ENCODE measurements at places on chromosomes 7 and 10.

- DNase-seq = no peak
Measured at GRCh38 chr10:97737770-97738265, 890 bp downstream of the ZFYVE27 start.

DNA sequence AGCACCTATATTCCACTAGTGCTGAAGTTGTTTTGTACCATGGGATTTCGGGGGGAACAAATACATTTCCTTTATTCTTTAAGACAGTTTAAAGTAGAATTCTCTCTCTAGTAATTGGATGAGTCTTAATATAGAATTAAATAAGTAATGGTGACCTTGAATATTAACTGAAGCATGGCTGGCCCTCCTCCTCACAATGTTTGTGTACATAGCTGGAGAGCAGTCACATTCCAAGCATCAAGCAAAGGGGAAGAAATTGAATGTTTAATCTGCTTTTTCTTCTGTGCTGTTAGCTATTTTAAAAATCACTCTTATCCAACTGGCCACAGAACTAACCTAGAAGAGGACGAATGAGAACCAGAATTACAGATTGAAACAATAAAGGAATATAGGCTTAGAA, 906.9 kb downstream of the CCSER2 start:
- peak; percentile 52 for DNase-seq

GRCh38 chr10:117609095-117609795, 66.7 kb downstream of the EMX2 start:
- DNase-seq = peak; percentile 3

DNA sequence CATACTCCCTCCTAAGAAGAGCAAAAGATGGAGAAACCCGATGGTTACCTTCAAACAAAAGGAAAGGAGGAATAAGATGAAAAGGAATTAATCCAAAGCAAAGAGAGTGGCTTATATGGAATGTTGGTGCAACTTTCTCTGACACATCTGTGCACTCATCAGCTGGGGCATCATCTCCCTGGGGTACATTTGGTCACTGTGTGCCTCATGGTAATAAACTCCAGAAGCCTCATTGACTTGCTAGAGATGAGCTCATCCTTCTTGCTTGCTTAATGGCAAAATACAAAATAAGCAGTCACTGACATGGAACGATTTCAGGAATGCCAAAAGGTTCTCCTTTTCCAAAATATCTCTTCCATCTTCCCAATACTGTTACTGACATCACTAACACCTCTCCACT, 22.5 kb downstream of the CAV1 start:
- DNase-seq = no peak

- no peak for DNase-seq
Measured at GRCh38 chr7:74083928-74084721, 521 bp downstream of the LIMK1 start.

GRCh38 chr7:33711231-33712019, 193.9 kb upstream of the BMPER start:
- no peak for DNase-seq

DNA sequence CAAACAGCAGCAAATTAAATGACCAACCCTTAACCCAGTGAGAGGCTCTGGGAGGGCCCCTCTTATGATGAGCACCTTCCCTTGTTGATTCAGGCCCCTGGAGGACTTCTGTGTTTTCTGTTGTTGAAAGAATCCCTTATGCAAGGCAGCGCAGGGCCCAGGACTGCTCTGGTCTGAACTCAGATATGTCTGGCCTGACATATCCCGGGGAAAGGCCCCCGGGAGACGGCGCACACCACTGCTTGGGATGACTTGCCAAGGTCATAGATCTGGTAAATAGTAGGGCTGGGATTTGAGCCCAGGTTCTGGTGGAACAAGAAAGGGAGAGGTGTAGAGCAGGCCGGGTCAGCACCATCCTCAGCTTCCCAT, 124.0 kb downstream of the AOAH start:
- DNase-seq = peak; percentile 80

DNA sequence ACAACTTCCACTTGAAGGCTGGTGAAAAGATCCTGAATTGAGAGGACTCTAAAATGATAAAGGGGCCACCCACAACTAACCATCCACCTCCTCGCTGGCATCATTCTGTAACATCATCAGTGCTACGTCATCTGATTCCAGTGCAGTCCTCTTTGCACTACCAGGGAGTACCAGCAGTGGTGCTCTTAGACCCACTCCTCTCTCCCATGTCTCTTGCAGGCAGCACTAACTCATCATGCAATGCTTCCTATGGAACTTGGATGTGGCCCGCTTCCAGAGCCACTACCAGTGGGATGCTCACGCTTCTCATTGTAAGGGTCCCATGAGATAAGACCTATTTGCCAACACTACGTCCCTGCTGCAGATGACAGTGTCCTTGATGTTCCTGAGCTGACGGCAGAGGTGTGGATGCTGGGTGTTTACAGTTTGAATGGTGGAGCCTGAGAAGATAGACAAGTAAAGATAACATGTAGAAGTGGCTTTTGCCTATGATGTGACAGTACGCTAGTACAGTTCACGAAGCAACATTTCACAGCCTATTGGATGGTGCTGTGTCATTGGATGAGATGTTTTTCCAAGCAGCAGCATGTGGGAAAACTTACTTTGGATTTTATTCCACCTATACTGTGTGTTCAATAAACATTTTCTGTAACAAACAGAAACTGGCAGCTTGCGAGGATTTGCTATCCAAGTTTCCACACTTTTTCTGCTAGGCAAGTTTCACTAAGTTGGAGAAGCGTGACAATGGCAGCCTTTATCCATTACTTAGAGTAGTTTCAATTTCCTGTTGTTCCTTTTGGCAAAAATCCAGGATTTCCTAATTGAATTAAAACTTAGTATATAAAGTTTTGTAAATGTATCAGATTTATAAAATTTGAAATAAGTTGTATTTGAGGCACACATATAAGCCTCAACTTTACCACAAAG, 35.8 kb upstream of the COBL start:
- DNase-seq = no peak

DNA sequence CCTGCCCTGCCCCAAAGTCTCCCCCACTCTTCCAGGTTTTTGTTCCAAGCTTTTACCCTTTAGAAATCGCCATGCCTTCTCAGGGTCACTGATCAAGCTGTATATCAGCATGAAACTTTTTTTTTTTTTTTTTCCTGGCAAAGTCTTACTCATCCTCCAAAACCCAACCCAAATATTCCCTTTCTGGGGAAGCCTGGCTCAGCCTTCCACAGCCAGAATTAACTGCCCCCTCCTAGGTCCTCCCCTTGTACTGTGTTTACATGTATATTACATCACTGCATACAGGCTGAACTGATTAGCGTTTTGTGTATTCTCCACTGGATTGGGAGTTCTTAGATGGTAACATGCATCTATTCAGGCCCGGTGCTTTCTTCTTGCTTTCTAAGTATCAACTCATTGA, 4.6 kb upstream of the NOBOX start:
- DNase-seq = no peak

DNA sequence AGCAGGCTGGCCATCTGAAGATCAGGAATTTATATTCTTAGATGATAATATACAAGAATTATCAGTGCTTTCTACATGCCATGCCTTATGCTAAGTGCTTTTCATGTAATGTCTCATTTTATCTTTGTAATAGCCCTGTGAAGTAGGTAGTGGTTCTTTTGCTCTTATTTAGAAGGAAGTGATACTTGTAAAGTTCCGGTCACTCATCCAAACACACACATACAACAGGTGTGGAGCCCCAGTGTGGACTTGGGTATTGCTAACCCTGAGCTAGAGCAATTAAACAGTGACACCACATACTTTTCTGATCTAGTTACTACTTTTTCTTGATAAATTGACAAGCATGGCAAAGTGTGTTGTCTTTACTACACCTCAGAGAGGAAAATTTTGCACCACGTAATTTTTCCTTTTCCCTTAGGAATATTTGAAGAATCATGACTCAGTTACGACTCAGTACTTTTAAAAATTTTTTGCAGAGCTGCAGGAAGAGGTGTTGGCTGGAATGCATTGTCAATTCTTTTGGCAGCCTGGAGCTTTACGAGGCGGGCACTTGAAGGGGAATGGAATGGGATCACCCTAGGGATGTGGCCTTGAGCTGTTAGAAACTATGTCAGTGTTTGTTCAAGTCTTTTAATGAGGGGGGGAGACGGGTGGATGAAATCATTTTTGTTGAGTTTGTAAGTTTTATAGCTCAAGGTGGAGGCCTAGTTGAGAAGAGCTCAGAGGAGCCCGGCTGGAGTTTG, 212.5 kb upstream of the CELF2 start:
- DNase-seq = no peak

DNA sequence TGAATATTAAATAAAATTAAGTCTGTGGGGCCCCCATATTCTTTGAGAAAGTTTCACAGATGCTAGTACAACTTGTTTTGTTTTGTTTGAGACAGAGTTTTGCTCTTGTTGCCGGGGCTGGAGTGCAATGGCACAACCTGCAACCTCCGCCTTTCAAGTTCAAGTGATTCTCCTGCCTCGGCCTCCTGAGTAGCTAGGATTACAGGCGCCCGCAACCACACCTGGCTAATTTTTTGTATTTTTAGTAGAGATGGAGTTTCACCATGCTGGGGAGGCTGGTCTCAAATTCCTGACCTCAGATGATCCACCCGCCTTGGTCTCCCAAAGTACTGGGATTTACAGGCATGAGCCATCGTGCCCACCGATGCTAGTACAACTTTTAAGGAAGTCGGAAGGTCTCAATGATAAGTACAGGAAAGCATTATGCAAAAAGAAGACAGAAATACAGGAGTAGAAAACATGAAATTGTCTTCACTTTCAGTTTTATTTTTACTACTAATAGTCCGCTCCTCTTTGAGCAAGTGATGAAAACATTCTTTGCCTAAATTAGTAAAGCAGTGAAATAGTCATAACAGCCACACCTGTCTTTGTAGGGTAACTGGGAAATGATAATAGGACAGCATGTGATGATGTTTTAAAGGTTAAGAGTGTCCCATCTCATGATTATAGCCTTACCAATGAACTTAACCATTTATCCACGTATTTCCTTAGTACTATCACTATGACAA, 147.5 kb downstream of the SEMA3D start:
- DNase-seq = no peak

DNA sequence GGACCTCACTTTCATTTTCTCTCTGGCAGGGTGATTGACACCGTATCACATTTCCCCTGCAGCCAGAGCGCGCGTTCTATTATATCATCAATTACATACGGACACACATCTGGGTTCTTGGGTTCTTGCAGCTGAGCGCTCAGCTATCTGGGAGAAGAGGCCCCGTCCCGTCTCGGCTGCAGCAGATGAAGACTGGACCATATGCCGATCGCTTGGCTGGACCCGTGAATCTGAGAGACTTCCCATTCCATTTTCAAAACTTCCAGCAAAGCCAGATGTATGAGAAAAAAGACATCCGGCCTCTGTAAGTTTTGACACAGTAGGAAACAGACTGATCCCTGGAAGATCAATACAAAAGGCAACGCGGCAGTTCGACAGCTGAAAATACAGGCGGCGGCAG, 99.8 kb downstream of the JCAD start:
- no peak for DNase-seq

DNA sequence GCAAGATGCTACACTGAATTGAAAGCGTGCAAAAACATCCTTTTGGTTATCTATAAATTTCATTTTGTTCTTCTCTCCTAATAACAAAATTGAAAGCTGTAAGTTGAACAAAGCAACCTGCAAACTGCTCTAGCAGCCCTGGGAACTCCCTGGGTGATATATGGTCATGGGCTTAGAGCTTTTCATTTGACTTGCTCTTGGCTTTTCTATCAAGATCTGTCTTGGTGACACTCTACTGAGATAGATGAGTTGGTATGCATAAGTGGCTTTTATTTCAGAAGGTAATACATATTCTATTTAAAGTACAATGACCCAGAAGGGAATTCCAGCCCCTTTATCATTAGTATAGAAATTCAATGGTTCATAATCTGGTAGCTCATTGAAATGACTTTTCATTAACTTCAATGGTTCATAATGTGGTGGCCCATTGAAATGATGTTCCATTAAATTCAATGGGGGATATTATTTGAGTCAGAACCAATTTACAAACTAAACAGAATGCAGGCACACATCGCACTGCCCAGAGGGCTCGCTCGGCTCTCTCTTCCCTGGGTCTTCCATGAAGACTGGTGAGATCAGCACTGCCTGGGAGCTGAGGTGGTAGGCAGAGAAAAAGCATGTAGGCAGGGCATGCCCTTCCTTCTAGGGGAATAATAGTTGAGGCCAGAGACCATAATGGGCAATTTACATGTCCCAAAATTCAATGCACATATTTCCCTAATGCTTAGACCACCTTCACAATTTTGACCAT, 10.1 kb upstream of the KCNMA1 start:
- no peak for DNase-seq

DNA sequence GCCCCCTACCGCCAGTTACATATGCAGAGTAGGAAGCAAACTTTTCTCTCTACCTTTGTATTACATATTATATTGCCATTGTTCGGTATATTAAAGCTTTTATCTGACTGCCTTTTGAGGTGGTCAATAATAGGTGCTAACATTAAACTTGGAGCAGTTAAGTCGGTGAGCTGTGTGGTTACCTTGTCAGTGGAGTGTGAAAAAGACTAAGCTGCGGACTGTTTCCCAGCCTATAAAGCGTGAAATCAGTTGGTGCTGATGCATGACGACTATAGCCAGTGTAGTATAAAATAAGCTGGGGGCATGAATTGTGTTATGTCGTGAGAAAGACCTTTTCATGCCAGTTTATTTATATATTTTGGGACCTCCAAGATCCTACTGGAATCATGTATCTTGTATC, 33.7 kb downstream of the R3HCC1L start:
- no peak for DNase-seq

- peak; percentile 40 for DNase-seq
Measured at GRCh38 chr7:141702047-141702567, at the start of gene DENND11. TSS of gene DENND11 (minus strand) at chr7:141702166. CDS start at chr7:141702153, 13 bp downstream.

- DNase-seq = no peak
Measured at GRCh38 chr10:9302140-9302746, 1247.8 kb downstream of the GATA3 start.

- DNase-seq = no peak
Measured at GRCh38 chr7:44484482-44485313, 5.8 kb downstream of the NUDCD3 start.

- DNase-seq = no peak
Measured at GRCh38 chr7:82235713-82236112, 207.9 kb downstream of the CACNA2D1 start.

- DNase-seq = no peak
Measured at GRCh38 chr7:80929619-80930018, 10.8 kb upstream of the SEMA3C start.

DNA sequence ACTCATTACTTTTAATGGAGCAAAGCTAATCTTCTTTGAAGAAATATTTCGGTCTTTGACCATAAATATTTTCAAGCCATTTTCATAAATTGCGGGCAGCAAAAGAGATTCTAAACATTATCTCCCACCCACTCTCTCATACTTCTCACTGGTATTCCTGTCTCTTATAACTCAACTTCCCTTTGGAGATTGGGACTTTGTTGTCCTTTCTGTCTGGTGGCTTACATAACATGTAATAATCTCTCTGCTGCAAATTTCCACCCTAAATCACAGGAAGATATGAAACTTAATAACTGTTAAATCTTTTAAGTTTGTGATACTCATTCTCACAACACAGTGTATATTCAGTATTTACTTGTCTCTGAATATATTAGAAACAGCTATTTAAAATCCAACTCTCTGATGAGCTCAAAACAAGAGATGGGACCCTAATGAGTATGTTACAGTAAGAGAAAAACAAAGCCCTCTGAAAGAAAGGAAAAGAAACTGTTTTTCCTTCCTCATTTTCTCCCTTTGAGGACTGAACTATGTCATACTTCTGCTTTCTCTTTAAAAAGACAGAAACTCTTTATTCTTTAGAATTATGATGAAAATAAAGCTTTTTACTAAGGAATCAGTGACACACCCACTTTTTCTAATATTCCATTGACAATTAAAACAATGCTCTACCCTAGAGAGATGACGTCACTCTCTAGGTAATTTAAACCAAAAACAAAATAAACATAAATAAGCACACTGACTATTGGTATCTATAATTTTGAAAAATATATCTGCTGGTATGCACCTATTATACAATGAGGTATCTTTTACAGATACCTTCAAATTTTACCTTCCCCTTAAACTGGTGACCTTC, 14.7 kb downstream of the CALCR start:
- no peak for DNase-seq
